ENCODE measurements at places on chromosomes 3 and 15.

GRCh38 chr3:162015856-162016255 lies 519.2 kb downstream of the OTOL1 start:
- DNase-seq = no peak

DNA sequence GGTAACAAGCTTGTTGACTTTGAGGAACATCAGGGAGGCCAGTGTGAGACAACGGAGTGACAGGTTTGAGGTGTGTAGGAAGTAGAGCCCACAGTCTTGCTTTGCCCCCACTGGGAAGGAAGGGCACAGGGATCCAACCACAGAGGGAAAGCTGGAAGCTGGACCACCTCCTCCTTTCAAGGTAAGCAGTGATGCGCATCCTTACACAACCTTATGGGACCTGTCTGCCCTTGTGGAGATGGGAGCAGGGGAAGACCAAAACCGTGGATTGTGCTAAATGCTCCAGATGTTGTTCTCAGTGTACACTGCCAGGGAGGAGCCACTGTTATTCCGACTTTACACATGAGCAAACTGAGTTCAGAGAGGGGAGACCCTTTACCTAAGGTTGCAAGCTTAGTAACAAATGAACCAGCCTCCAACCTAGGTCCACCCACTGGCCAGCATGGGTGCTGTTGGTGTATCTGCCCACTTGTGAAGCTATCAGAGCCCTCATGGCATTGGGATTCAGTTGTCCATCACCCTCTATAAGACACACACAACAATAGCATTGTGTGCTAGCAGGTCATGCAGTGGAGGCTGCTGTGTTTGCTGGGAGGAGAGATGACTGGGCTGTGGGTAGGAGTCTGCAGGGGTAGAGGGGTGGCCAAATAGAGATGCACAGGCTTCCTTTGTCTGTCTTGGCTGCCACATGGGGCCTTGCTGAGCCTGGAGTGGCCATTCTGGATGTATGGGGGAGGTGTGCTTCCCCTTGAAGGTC lies 586 bp upstream of the LSMEM2 start:
- DNase-seq = no peak

DNA sequence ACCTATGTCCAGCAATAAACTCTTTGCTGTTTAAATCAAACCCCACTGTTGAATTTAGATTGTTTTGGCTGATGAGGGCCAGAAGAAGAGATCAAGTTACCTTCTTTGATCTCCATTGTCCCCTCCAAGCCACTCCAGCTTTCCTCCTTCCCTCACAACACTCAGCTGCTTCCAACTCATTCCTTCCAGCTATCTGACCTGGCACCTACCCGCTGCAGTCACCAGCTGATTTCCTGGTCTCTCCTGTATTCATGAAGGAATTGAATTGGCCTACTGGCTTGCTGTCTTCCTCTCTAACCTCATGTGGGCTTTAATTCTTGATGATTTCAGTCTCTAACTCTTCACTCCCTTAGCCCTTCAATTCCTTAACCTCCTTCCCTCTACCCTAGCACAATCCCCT lies 40.8 kb upstream of the ABHD17C start:
- DNase-seq = no peak

- DNase-seq = no peak
Measured at GRCh38 chr3:152745646-152746045, 89.3 kb upstream of the P2RY1 start.

DNA sequence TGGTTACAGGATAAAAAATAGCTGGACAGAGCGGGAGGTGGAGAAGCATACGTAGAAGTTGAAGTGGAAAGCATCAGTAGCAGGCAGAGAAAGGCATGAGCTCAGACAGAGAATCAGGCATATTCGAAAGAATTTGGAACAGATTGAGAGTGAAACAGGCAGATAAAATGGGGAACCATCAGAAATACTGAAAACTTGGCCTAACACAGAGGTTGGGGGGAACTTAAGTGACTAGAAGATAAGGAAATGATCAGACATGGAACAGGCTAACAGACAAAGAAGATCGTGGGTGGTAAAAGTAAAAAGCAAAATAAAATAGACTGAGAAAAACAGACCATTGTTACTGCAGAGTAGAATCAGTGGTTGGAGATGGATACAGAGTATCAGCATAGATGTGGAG lies 32.9 kb downstream of the GTF2E1 start:
- DNase-seq = no peak

DNA sequence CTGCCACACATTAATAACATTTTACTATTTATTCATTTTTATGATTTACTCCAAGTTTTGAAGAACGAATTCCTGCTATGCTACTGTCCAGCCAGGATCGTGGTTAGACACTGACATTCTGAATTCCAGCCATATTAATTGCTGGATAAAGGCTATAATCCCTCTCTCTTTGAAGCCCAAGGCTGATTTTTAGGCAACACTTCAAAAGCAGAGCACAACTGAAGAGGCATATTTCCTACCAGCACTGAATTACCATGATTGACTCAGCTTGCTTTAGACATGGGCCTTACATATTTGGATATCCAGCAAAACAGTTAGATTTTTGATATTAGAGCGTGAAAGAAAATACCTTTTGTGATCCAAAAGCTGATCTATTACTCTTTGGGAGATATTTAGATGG lies 205.0 kb downstream of the ZIC1 start:
- no peak for DNase-seq

DNA sequence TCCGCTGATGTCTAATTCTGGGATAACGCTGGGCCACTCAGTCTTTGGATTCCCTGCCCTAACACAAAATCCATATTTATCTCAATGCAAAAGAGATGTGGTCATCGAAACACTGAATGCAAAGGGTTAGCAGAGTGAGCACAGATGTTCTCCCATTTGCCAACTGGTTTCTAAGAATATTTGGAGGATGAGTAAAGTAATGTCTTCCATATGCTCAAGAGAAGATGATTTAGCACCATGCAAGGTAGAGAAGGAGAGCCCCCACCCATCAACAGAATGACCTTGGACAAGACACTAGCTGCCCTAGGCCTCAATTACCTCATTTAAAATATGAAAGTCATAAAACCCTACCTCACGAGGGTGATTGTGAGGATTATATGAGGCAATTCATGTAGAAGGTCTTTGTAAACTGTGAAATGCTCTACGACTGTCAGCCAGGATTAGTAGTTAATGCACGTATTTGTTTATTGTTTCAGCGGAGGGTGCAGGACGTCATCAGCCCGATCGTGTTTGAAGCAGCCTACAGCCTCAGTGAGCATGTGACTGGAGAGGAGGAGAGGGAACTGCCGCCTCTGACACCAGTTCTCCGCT lies 232.9 kb upstream of the CTDSPL start:
- DNase-seq = no peak

DNA sequence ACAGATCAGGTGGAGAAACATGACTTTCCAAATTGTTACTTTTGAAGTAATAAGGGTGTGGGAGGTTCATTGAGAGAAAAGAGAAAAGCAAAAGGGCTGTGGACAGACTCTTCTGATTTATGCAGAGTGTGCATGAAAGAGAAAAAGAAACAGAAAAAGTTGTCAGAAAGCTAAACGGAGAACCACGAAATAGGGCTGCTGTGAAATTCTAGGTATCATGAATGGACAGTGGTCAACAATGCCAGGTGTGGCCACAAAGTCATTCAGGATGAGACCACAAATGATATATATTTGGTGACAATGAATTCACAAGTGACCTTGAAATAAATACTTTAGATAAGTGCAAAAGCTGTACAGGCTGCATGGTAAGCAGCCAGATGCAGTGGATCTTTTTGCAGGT lies 170.1 kb downstream of the IL5RA start:
- no peak for DNase-seq

DNA sequence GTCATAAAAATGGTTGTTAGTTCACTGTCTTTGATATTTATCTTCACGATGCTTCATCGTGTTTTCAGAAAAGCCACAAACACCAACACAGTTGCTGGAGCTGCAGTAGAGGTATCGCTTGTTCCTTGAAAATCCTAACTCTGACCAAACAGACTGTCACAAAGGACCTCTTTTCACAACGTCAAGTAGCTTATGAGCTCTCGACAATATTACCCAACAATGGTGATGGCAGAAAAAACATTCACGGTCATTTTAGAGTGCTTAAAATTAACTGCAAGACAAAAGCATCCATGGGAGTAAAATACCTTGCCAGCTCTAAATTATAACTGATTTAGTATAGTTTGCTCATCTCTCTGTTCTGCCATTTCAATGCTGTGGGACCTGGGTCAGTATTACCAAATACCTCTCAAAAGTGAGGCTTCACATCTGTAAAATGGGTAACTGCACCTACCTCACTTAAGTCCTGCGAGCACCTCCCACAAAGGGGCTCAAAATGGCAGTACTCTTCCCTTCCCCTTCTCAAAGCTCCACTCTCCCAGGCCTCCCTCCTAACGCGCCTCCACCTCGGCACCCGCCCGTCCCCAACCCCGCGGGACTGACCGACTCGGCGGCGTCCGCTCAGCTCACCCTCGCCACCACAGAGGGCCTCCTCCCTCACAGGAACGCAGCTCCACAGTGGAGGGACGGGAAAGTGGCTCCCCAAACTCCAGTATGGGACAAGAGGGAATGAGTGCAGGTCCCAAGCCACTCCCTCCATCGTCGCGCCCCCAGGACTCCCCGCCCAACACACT lies 546 bp downstream of the TRIM59 start:
- DNase-seq = peak; percentile 67

GRCh38 chr15:66566963-66567531 lies 1.2 kb upstream of the LCTL start:
- DNase-seq = peak; percentile 88

GRCh38 chr3:181330257-181330656 lies 340.7 kb upstream of the DNAJC19 start:
- no peak for DNase-seq

DNA sequence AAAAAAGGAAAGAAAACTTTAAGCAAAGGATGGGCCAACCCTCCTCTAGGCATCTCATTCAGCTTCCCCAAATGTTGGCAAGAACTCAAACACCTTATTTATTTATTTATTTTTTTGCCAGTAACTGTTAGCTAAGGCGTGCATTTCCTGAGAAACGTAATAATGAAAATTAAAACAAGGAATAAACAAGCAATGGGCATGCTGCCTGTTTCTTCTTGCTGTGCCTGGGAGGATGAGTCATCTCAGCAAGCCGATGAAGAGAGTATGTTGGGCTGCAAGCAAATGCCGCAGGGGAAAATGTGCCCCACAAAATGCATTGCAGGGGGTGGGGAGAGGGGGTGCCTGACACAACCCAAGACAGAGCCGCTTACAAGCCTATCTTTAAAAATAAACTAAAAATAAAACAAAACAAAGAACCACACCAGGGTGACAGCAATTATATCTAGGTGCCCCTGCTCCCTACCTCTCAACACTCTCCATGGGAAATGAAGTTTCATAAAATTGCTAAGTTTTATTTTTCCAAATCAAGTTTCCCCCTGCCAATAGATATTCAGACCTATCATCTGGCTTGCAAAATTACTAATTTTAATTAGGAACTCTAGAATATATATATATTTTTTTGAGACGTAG lies 40.3 kb downstream of the EIF4E3 start:
- DNase-seq = no peak

- peak; percentile 18 for DNase-seq
Measured at GRCh38 chr15:50113187-50113505, 5.9 kb downstream of the ATP8B4 start.

DNA sequence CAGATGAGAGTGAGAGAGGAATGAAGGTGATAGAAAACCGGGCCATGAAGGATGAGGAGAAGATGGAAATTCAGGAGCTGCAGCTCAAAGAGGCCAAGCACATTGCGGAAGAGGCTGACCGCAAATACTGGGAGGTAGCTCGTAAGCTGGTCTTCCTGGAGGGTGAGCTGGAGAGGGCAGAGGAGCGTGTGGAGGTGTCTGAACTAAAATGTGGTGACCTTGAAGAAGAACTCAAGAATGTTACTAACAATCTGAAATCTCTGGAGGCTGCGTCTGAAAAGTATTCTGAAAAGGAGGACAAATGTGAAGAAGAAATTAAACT lies 88.9 kb downstream of the EOMES start:
- DNase-seq = peak; percentile 41

DNA sequence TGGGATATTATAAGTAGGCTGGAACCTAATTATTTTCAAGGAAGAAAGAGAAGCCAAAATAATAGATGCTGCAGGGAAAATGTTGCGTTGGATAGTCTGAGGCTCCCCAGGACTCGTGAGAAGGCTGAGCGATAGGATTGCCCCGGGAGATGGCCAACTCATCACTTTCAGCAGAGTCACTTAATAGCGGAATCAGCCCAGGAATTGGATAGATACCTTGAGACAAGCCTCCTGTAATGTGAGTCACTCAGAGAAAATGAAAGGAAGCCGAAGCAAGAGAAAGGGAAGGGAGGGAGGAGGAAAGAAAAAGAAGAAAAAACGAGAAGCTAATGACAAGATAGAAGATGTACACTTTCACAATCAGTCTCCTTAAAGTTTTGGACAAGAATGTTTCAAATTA lies 94.3 kb downstream of the SQOR start:
- DNase-seq = no peak

- DNase-seq = no peak
Measured at GRCh38 chr3:111669926-111670630, 74.9 kb upstream of the ZBED2 start.

GRCh38 chr15:65634356-65634755 lies 12.6 kb downstream of the SLC24A1 start:
- no peak for DNase-seq

DNA sequence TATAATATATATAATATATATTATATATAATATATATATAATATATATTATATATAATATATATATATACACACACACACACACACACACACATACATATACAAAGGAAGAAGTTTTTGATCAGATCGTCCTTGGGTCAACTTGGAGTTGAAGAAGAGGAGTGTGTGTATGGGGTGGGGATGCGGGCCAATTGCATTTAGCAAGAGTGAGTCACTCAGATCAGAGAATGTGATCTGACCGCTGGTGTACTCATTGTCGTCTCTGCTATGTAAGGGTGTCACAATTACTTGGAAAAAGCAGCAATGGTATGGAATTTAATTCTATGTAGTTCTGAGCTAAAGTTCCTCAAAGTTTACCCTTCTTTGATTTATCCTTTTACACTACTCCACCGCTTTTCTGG lies 4.6 kb upstream of the VGLL3 start:
- DNase-seq = no peak

GRCh38 chr15:68560501-68561113 lies 18.2 kb upstream of the CORO2B start:
- no peak for DNase-seq

- DNase-seq = no peak
Measured at GRCh38 chr3:76177610-76178009, 392.3 kb upstream of the ZNF717 start.

DNA sequence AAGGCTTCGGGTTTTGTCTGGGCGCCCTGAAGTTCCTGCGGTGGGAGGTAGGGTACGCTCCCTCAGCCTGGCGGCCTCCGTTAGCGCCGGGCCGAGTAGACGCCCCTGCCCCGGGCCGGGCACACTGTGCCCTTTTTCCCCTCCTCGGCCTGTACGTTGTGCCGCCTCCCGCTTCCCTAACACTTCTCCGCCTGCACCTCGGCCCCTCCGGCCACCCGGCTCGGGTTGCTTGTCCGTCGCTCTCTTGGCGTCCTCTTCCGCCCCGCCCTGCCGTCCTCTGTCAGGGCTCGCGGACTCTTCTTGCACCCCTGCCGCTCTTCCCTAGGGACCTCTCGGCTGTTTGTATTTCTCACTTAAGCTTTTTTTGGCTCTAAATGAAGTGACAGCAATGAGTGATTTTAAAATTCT lies 384 bp downstream of the KNL1 start:
- DNase-seq = no peak
